ENCODE measurements at places on chromosomes 4 and X. TPM values are rescaled to one million over a fixed set of nuclear protein-coding genes. Genes with fewer than 3 reads are reported as not detected.

RASGEF1B gene
- not detected for total RNA-seq

XAGE1B gene
- not detected for total RNA-seq

GPR119 gene
- not detected for total RNA-seq

RTL3 gene
- under 0.01 TPM for total RNA-seq

STATH gene
- not detected for total RNA-seq

HOPX gene
- 5.5 TPM for total RNA-seq

Measured in myometrial cell (primary cell).